ENCODE measurements at places on chromosomes 16 and 17.

DNA sequence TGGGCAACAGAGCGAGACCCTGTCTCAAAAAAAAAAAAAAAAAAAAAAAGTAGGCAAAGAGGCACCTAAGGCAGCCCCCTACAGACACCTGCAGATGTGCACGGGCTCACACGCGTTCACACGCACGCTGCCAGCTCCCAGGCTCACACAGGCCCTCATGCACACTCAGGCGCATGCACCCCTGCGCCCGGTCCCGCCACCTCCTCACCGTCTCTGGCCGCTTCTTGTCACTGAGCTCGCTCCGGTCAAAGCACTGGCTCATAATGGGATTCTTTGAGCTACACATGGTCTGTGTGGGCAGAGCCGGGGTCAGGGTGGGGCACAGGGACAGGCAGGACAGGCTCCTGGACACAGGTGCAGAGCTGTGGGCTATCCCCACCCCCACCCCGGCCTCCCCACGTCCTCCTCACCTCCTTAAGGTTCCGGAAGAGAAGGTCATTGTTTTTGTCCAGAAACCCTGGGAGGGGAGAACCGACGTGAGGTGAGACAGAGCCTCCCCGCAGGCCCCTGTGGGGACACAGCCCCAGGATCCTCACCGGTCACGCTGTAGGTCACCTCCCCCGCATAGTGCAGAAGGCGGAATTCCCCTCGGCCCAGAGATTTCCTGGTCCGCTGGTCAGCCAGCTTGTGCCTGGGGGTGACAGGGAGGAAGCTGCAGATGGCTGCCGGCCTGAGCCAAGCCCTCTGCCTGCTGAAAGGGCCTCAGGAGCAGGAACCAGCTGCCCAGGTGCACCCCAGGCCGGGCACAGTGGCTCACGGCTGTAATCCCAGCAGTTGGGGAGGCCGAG, 17.9 kb downstream of the MYO1C start:
- no peak for DNase-seq

DNA sequence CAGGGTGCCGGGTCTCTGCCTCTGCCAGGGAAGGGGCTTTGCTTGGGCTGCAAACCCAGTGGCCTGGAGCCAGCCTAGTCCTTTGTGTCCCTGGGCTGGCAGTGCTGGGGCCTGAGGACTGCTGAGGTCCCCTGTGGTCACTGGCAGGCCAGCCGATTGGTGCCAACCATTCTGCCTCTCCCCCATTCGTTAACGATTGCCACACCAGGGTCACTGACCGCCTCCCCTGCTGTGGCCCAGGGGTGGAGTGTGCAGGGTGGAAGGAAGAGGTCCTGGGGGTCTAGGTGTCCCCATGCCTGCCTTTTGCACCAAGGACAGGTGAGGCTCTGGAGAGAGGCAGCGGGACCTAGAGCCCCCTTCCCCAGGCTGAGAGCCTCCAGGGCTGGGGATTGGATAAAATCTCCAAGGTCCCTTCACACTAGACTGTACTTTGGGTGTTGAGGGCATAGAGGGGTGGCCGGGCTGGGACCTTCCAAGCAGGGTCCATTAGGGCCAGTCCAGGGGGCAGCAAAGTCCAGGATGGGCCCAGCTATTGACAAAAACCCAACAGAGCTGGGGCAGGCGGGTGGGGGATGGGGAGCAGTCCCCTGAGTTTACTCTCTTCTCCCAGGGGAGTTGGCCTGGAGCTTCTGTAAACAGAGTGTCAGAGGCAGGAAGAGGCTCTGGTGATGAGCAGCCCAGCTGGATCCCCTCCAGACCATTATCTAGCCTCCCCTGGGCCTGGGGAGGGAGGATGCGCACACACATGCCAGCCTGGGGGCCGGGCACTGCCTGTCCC, 1.1 kb downstream of the VASN start:
- DNase-seq: no peak

DNA sequence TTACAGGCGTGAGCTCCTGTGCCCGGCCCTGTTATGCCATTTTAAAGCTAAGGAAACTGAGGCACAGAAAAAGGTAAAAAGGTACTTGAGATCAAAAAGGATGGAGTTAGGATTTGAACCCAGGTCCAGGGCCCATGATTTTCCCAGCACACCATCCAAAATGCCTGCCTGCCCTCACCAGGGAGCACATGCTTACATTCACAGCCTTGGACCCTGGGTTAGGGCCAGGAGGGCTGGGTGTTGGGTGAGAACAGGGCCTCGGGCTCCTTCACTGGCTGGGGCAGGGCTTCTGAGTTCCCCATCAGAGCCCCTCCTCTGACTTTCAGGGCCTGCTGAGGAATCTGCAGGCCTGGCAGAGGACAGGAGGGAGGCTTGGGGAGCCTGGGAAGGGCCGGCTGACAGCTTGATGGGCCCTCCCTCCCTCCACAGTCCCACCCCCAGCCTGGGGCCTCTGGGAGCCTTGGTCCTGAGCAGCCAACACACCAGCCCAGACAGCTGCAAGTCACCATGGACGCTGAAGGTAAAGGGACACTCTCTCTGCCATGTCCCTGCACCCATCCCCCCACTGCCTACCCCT, at the start of gene QPRT:
TSS of gene QPRT (plus strand) at position 490 of the 577 bp plus-strand sequence. CDS start at position 508, 18 bp downstream.
- DNase-seq: no peak

DNA sequence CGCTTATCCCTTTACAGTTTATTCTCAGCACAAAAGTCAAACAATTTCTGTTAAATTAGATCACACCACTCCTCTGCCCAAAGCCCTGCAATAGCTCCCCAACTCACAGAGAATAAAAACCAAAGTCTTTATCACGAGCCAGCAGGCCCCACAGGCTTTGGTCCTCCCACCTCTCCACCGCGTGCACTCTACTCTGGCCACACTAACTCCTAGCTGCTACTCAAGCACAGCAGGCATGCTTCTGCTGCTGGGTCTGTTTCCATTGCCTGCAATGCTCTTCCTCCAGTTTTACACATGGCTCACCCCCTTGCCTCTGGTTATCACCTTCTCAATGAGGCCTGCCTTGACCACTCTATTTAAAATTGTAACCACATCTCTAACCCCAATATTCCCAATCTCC, 27.6 kb downstream of the HELZ start:
- no peak for DNase-seq

- DNase-seq: no peak
Measured at GRCh38 chr16:30528799-30529457, 2.6 kb upstream of the ZNF768 start.

GRCh38 chr16:74232806-74233465, 63.7 kb upstream of the PSMD7 start:
- DNase-seq: no peak

GRCh38 chr16:84820305-84820684, 510 bp downstream of the CRISPLD2 start:
- DNase-seq: no peak

- DNase-seq: no peak
Measured at GRCh38 chr16:25052530-25052929, 37.4 kb upstream of the ARHGAP17 start.

DNA sequence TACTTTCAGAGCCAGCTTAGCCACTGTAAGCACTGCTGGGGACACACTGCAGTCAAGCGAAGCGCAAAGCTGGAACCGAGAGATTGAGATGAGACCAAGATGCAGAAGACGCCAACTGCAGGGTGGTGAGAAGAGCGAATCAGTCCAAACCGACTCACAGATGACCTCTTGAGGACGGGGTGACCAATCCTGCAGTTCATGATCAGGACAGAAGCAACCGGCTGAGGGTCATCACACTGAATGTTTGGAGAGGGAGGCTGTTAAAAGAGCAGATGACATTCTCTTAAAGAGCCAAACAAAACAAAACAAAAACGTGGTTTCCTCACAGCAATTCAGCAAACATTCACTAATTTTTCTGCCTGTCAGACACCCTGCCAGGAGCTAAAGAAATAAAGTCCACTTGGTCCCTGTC, 8.5 kb downstream of the HASPIN start:
- DNase-seq: no peak

DNA sequence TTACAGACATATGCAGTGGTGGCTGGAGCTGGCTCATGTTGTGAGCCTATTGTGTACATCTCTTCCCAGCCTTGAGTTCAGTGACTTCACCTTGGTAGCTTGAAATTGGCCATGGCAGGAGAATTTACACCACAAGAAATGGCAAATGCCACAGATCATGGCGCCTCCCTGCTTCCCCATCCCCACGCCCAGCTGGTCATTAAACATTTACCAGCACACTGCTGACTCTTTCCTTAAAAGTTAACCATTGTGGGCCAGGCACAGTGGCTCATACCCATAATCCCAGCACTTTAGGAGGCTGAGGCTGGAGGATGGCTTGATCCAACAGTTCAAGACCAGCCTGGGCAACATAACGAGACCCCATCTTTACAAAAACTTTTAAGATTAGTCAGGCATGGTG, 22.6 kb upstream of the ITGB4 start:
- no peak for DNase-seq

DNA sequence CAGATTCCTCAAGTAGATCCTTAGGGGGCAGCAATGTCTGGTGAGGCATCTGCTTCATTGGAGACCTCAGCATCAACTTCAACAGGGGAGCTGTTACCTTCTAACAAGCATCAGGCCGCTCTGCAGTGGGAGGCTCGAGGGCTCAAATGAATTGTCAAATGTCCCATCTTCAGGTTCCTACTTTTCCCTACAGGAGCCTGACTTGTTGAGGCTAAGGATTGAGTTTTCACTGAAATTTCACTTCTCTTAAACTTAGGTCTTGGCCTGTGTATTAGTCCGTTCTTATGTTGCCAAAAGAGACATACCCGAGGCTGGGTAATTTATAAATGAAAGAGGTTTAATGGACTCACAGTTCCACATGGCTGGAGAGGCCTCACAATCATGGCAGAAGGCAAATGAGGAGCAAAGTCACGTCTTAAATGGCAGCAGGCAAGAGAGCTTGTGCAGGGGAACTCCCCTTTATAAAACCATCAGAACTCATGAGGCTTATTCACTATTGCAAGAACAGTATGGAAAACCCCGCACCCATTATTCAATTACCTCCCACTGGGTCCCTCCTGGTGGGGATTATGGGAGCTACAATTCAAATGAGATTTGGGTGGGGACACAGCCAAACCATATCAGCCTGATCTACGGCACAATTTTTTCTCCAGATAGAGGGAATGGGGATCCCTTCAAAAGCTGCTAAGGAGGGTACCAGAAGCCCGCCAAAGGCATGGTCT, 5.1 kb upstream of the CD300LD start:
- DNase-seq: no peak

DNA sequence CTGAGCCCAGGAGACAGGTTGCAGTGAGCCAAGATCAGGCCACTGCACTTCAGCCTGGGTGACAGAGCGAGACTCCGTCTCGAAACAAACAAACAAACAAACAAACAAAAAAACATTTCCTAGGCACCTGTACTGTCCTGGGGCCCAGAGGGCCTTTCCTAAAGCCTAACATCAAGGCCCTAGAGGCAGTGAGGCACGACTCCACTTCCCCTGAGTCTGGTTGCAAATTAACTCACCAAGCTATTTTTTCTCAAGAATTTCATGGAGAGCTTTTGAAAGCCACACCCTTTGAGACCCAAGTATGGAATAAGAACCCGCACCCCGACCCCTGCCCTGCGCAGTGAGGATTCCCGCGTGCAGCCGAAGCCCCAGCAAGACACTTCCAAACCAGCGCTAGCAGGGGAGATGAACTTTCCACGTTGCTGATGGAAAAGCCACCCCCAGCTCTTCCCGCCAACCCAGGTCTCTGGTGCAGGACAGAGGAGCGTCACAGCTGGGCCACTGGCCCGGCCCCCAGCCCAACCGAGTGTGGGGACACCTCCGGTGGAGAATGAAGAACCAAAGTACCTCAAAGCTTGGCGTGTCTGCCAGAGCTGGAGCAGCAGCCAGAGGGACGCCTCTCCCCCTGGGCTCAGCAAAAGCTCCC, 1.2 kb downstream of the CHST5 start:
- DNase-seq: no peak

GRCh38 chr16:3999479-4000325, 116.5 kb downstream of the ADCY9 start:
- DNase-seq: no peak

GRCh38 chr17:80180192-80180591, 10.4 kb downstream of the CARD14 start:
- no peak for DNase-seq

DNA sequence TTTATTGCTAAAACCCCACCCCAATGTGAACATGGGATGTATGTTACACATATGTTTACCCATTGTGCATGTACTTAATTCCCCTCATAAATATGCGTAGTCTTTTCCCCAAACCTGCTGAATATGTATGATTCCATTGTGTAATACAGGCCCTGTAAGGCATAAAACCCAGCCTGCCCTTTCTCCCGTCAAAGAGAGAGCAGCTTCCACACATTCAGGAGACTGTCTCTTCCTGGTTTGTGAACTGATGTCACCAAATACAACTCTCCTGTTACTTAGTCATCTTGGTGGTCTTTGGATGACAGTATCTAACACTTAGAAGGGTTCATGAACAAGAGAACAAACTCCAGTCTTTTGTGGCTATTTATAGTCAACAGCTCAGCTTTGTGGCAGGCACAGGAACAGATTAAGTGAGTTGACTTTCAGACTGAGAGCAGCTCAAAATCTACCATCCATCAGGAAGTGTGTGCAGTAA, 24.7 kb upstream of the TMC7 start:
- no peak for DNase-seq

DNA sequence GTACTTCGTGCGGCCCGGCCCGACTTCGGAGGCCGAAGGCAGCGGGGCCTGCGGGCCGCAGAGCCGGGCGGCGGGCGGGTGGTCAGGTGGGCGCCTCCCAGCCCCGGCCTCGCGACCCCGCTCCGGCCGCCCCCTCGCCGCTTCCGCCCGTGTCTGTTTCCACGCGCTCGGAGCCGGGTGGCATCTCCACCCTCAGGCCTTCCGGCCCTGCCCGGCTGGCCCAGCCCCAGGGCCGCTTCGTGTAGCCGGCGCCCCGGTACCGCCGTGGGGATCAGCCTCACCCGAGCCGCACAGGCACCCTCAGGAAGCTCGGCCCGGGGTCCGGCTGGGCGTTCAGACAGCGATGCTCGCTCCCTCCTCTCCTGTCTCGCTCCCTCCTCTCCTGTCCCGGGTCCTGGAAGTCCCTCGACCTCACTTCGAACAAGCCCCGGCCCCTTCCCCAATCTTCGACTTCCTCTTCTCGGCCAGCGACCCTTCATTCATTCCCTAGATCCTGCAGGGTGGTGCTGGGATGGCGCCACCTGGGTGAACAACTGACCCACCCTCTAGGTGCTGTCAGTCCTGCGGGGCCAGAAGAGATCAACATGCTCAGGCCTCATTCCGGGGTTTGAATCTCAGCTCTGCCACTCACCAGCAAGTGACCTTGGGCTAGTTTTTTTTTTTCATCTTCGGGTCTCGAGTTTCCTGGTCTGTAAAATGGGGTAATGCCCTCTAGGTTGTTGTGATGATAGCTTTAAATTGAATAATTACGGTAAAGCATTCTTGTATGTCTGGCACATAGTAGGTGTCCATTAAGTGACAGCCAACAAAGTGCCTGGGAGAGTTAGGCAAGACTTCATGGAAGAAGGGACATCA, 610 bp downstream of the VPS4A start:
- peak; percentile 9 for DNase-seq

DNA sequence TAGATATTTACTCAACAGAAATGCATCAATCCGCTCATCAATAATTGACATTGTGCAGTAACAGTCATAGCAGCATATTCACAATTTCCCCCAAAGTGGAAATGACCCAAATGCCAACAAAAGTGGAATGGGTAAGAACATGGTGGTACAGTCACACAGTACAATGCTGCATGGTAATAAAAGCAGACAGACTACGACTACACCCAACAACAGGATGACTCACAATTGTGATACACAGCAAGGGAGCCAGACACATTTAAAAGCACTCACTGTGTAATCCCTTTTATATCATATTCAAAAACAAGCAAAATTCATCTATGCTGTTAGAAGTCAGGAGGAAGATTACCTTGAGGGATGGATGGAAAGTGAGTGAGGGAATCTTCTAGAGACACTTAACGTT, 76.5 kb upstream of the NUDT7 start:
- DNase-seq: no peak

Data from T follicular helper cell (primary cell).